ENCODE measurements at places on chromosomes 5 and 9.
A peak's percentile ranks its signal among the peaks of the same experiment; 100 is the strongest.

- no peak for DNase-seq
Measured at GRCh38 chr9:99255651-99256050, 33.6 kb downstream of the SEC61B start.

- no peak for DNase-seq
Measured at GRCh38 chr5:65163698-65164097, 318.0 kb downstream of the ADAMTS6 start.

- DNase-seq: no peak
Measured at GRCh38 chr9:20286154-20286700, 336.1 kb downstream of the MLLT3 start.

- no peak for DNase-seq
Measured at GRCh38 chr9:119841016-119841415, 471.8 kb upstream of the BRINP1 start.

DNA sequence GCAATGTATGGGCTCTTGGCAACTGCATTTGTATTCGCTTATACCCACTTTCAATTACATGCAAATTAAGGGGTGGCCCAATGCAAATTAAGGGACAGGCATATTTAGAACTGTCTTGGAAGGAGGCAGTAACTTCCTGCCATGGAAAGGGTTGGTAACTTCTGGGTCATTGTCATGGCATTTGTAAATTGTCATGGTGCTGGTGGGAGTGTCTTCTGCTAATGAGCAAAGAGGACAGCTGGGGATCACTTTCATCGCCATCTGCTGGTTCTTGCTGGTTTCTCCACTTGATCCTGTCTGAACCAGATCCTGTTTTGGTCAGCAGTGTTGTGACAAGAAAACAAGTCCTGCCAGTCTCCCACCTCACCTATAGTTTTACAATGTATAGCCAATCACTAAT is 23.3 kb upstream of the UGT3A2 start:
- peak; percentile 29 for DNase-seq

GRCh38 chr5:160097991-160098390 is 21.3 kb downstream of the PWWP2A start:
- DNase-seq: no peak

DNA sequence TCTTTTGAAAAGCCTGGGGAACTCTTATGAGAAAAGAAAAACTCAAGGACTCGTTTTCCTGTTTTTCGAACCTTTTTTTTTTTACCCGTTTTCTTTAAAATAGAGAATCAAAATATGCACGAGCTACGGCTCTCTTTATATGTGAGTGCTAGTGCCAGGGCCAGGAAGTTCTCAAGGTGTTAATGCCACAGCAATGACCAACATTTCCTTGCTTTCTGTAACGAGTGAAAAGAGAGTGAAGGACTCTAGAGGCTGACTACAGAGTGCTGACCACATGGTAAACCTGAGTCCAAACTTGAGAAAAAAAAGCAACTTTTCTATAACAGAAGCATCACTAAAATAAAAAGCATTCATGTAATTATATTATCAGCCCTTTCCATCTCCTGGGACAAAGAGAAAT is 102.2 kb upstream of the SLC28A3 start:
- no peak for DNase-seq
